Tibial artery (tissue), 4 donors: ENCODE measurements at places on chromosomes 3 and 15.

- DNase-seq, result peak; percentile 66
These were observed 16.2 kb upstream of the VILL start for GRCh38 chr3:37974121-37975083.

DNA sequence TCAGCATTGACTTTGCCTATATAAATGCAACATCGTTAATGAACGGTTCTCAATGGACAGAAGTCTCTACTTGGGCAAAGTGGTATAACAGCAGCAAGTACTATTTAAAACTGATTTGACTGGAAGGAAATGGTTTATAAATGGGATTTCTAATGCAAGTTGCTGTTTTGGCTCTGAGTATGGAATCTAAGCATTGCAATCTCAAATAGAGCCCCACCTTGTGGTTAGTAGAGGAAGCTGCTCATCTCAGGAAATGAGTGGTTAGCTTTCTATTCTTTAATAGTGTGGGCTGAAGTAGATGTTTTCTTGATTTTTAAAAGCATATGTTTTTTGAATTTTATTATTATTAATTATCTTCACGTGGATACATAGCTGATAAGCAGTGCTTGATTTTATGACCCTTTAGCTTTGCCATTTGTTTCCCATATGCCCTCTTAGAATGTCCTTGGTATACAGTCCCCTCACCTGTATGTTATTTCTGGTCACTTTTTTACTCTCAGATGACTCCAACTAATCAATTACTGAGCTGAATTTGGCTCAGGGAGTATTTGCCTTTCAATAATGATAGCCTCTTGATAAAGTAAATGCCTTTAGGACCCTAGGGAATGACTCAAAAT is 67.1 kb downstream of the OXSM start:
- no peak for DNase-seq

DNA sequence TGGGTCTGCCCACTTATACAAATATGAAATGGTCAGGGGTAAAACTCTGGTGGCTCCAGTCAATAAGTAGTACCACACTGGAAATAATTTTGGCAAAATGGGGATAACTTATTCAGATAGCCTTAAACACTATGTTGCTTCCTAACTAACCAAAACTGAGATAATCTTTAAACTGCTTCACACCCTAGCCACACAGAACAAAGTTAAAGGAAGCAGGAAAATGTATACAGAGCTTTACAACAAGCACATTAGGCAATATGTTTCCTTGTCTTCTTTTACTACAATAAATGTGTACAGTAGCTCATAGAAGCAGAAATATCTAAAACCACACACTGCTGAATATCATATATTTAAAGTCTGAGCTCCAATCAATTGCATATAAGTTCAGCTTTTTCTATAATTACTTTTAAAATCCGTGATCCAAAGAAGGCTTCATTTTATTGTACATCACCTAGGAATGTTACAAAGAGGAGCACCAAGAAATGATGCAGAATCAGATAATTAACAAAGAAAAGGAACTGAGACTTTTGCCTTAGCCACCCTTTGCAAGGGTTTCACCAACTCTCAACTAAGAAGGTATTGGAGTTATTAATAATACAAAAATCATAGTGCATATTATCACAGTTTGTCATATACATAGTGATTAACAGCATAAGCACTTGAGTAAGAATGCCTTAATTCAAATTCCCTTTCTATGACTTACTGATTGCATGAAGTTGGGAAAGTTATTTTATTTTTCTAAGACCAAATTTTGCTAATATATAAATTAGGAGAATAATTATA is 9.2 kb upstream of the SSR3 start:
- no peak for DNase-seq

GRCh38 chr3:166283840-166284239 is 446.6 kb upstream of the BCHE start:
- no peak for DNase-seq

GRCh38 chr15:80695099-80695910 is at the start of gene ABHD17C:
Gene ABHD17C (plus strand): TSS chr15:80695310. CDS start chr15:80695430, 120 bp downstream.
- peak; percentile 75 for DNase-seq

- no peak for DNase-seq
These were observed 4.9 kb downstream of the MON1A start for GRCh38 chr3:49924683-49925082.

DNA sequence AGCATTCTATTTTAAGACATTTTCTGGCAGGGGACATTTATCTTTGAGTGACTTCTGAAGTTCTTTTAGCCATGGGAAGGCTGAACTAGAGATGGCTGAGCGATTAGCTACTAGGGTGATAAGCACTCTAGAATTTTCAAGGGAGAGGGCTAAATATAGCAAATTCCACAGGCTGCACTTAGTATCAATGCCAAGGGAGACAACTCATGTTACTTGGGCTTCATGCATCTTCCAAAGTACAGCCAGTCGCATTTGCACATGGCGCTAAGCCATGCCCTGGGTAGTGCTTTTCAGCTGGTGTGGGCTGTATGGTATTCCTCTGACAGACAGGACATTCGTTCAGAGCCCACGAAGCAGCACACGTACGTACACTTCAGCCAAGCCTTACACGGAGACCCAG is 69.6 kb downstream of the RYR3 start:
- DNase-seq, result no peak

DNA sequence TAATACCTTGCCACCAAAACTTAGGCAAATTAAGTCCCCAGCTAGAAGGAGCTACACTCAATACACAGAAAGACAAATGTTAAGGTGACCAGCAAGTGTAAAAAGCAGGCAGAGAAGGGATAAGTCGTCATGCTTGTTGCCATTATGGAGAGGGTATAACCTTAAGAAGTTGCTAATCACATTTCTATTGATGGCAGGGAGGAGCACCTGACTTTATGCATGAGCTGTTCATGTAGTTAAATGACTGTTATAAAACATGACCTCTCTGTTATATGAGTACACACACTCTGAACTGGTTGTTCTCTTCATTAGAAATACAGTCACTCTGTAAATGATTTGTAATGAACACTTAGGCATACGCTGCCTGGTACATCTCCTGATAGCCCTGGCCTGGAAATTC is 6.6 kb upstream of the CCNL1 start:
- no peak for DNase-seq

DNA sequence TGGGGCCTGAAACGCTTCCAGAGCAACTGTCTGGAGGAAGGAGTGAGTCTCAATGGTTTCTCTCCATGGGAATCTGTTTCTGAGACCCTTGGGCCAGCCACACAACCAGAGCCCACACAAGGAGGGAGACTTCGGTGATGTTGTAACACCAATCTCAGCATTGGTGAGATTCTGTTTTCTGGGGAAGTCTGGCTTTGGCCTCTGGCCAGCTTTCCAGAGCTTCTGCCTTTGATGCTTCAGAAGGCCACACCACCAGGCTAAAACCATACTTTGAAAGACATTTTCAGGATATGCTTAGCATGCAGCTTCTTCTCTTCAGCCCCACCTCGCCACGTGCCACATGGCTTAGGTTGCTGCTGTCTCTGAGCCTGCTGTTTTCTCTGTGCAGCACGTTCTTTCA is 3.6 kb upstream of the EEFSEC start:
- DNase-seq, result peak; percentile 59

DNA sequence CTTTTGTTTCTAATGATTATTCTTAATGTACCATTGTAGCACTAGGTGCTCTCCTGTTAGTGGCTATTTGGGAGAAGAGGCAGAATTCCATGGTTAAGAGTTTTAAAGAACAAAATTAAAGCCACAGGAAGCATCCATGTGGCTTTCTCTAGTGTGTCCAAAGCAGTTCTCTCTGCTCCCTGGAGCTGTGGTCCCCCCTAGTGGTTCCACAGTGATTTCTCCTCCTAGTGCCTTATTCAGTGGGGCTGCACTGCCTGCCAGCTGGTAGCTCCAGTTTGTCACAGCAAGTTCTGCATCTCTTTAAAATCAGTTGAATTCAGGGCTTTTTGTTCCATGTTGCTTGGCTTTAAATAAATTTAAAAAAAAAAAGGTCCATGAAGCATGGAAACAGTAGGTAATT is 39.6 kb upstream of the FAM98B start:
- peak; percentile 67 for DNase-seq

- DNase-seq, result no peak
These were observed 269.6 kb upstream of the ST8SIA2 start for GRCh38 chr15:92123962-92124656.

DNA sequence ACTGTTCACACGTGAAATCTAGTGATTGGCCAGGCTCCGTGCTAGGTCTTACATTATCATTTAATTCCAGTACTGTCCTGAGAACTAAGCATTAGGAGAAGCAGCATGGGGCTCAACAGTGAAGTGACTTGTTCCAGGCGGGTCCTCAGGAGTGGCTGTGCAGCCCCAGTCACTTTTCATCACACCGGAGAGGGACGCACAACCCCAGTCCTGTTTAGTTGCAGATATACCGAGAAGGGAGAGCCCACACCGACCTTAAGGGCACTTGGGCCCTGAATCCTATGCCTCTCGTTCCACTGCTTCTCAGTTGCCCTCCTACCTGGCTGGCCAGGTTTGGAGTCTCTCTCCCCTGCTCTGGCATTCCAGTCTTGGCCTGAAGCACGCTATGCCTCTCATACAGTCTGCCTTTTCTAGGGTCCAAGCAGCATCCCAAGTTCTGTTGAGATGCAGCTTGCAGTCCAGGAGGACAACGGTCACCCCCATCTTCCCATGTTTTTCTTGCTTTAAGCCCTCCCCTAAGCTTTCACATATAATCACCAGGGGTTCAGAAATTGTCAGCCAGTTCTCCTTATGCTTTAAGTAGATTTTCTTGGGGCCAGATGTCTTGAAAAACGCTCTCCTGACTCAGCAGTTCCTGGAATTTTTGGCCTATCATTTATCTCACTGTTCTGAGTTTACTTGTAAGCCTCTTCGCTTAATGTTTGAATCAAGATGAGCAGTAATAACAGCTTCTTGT is 10.1 kb downstream of the FAM131A start:
- no peak for DNase-seq

GRCh38 chr3:185402561-185402960 is 39.6 kb downstream of the MAP3K13 start:
- no peak for DNase-seq

GRCh38 chr3:14388201-14388600 is 14.2 kb upstream of the SLC6A6 start:
- DNase-seq, result peak; percentile 37

GRCh38 chr3:55474213-55474632 is 12.9 kb downstream of the WNT5A start:
- no peak for DNase-seq

- no peak for DNase-seq
These were observed 192.5 kb downstream of the SHOX2 start for GRCh38 chr3:157913741-157914150.

DNA sequence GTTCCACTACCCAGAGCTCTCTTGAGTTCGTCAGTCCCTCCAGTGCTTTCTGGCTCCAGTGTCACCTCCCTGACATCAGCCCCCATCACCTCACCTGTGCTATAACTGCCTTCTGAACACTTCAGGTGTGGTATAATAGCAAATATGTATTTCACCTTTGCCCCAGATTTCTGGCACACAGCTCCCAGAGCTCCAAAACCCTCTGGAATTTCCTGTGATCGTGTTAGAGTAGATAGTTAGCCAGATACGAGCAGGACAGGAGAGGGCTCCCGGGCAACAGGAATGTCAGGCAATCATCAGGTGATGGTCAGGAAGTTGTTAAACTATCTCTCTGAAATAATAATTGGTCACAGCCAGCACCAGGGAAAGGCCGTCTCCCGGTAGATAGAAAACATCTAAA is 22.6 kb upstream of the LIMD1 start:
- no peak for DNase-seq

DNA sequence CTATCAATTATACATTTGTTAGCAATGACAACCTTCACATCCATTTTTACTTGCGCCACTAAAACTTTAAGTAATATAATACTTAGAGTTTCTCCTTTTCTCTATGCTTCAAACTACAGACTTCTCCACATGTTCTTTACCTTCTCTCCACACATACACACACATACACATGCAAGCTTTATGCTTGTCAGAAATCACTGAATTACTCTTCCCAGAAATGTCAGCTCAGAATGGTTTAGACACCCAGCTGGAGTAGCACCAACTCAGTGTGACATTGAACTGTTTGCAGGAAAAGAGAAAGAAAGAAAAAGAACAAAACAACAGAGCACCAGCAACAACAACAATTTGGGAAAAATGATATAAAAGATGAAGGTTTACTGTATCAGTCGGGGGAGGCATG is 20.9 kb downstream of the CBLB start:
- DNase-seq, result no peak

DNA sequence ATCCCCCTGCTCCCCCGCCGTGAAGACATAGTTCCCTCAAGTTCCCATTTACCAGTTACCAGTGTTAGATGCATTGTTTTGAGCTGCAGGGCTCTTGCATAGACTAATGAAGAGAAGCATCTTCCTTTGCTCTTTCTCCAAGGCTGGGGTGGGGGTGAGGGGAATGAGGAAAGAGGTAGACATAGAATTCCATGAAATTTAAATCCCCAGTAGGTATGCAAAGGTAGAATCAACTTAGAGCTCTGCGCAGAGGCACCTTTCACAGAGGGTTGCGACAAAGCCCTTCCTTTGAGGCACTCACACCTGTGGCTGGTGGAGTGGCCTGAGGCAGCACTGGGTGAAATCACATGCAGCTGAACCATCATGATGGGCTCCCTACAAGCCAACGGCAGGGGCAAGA is 101.3 kb downstream of the WDR76 start:
- DNase-seq, result no peak

- DNase-seq, result no peak
These were observed 8.9 kb downstream of the APBA2 start for GRCh38 chr15:28894631-28895030.

DNA sequence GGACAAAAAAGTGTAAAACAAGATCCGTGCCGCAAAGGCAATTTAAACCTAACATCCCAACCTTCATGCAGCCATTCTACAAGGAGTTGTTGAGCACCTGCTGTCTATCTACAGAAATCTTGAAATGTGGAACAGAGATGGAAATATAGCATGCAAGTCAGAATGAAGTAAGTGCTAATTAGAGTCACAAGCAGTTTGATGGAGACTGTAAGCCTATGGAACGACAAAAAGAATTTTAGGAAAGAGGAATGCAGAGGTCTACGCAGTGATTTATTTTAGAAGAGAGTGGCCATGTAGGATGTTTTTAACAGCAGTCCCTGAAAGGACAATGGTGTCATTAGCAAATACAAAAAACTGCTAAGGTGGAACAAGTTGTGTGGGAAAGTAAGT is 851 bp upstream of the DCBLD2 start:
- no peak for DNase-seq

DNA sequence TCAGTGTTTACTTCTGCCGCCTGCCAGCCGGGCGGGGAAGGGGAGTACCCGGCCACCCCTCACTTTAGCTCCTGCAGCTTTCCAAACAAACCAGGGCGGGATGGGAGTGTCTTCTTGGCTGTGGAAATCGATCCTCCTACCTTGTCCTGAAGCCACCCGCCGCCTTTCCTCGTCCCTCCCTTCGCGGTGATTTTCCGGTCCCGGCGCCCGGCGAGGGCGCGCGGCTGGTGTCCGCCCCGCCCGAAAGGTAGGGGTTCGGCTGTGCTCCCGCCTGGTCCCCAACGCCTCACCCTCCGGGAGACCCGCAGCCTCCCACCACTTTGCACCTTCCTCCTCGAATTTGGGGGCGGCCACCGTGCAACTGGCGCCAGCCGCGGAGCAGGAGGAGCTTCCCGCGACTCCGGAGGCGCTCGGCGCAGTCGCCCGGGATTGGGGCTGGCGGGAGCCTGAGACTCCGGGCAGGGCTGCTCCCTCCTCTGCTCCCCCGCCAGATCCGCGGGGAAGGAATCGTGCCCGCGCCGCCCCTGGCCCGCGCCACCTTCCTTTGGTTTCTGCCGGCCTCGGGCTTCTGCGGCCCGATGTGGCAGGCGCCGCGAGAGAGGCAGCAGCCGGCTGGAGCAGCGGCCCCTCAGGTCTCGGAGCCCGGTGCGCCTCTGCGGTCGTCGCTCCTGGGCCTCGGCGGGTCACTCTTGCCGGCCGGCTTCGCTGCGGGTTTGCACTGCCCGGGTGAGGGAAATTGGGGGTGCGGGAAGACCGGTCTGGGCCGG is 30.7 kb upstream of the ST3GAL6 start:
- peak; percentile 53 for DNase-seq

- DNase-seq, result no peak
These were observed 90.2 kb downstream of the RFTN1 start for GRCh38 chr3:16423298-16423697.
